ENCODE measurements at places on chromosomes 5 and 9.
A peak's percentile ranks its signal among the peaks of the same experiment; 100 is the strongest.

GRCh38 chr9:120619751-120620655 is 40.0 kb upstream of the CDK5RAP2 start:
- peak; percentile 51 for DNase-seq

GRCh38 chr9:14343261-14344031 is 29.5 kb upstream of the NFIB start:
- DNase-seq = peak; percentile 28

DNA sequence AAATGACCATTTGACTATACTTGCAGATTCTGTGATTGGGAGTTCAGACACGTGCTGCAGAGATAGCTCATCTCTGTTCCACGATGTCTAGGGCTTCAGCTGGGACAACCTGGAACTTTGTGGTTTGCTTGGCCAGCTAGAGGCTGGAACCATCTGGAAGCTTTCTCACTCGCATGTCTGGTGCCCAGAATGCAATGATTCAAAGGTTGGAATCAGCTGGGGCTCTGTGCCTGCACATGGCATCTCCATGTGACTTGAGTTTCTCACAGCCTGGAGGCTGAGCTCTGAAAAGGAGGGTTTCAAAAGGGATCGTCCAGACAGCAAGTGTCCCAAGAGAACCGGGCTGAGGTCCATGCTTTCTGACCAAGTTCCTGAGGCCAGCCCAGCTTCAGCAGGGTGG is 465.2 kb downstream of the GADD45G start:
- DNase-seq = no peak

DNA sequence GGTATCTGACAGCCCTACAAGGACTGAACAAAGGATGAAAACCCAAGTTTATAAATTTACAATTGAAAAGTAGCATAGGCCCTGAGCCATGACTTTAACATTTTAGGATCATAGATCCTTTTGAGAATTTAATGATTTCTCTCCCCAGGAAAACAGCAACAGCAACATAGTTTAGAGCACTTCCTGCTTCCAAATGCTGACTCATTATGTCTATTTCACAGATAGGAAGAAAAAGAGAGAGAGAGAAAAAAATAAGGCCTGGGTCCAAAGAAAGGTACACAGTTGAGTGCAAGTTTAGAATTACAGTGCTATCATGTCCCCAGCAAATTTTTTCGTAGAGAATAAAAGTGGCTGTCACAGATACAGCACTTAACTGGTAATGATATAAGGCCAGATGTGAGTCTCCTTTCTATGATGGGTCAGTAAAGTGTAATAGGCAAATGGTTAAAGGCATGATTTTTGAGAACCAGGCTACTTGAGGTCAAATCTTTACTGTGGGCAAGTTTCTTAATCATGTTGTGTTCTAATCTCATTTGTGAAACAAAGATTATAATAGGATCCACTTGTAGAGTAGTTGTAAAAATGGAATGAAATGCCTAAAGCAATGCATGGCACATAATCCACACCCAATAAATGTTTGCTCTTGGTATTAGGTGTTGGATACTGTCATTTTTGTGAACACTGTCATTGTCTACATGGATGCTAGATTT is 12.3 kb upstream of the PPP2R2B start:
- no peak for DNase-seq

GRCh38 chr9:127825319-127826051 is 22.8 kb downstream of the FPGS start:
- DNase-seq = peak; percentile 13

DNA sequence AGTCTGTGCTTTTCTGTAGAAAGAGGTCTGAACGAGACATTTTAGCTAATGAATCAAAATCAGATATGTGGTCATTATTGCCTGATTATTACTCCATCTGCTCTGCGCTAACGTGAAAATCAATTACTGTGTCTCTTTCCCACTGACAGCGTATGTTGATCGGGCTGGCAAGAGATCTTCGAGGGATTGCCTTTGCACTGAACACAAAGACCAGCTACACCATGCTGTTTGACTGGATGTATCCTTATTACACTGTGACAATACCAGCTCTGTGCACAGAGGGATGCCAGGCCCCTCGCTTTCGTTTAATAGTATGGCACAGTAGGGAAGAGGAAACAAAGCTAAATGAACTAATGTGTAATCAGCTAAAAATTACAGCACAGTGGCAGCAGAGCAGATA is 103.7 kb upstream of the TLX3 start:
- DNase-seq = no peak

- no peak for DNase-seq
These were observed 42.5 kb upstream of the EXOC3 start for GRCh38 chr5:400282-401145.

- DNase-seq = no peak
These were observed 118.4 kb downstream of the ZNF608 start for GRCh38 chr5:124627815-124628595.

GRCh38 chr5:18720002-18720401 is 1085.7 kb downstream of the TAF11L14 start:
- DNase-seq = no peak

GRCh38 chr5:31611002-31611401 is 27.9 kb upstream of the PDZD2 start:
- no peak for DNase-seq

DNA sequence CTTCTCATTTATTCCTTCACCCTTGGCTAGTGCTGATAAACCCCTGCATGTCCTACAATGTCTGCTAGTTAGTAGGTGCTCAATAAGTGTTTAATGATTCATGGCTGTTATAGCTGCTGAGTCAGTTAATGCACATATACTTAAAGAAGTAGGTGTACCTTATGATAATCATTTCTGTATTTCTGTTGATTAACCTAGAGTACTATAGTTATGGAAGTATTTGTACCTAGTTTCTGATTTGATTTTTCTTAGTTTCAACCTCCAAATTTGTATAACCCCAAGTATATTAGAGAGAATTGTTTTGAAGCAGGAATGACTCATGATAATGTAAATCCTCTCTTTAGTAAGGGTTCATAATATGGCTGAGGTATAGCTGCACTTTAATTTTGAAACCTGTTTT is 8.9 kb downstream of the SMAD5 start:
- no peak for DNase-seq

GRCh38 chr5:53256746-53257145 is 147.2 kb upstream of the MOCS2 start:
- DNase-seq = no peak

DNA sequence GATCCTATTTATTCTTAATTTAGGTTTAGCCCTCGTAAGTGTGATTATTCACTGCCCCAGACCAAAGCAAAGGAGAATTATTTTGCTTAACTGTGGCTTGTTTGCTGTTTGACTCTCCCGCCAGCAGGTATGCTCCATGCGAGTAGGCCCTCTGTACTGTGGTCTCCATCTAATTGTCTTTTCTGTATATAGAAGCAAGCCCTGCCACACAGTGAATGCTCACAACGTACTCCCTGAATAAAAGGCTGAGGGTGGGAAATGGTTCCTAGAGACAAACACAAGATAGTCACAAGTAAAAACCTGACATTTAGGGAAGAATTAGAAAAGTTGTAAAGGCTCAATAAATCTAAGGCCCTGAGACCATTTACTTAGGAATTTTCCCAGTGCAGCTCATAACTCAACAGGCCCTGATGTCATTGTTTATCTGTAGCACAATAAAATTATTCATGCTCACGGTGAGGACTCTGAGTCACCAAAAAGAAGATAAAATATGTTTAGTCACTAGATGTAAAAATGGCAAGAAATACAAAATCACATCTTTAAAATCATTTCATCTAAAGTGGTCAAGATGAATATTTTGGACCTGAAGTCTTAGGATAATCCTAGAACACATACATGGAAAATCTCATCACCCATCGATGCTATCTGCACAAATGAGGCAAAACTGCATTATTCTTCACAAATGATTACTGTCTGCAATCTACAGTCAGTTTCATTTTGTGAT is 473.2 kb downstream of the ENC1 start:
- DNase-seq = no peak

DNA sequence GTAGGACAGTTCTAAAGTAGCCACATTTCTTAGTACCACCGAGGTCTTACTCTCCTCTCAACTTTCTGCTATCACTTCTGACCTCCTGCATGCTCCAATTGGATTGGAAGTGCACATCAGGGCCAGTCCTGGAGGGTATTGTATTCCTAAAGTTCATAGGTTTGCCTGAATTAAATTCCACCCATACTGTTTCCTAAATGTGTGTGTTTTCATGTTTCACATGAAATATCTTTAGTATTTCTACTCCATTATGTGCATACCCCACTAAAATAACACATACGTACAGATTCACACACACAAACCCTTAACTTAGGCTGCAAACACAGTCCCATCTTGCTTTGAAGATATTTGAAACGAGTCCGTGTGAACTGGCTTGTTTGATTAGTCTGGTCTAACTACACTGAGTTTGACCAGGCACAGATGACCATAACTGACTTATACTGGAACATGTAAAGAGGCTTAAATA is 24.8 kb downstream of the ALDH1A1 start:
- DNase-seq = no peak

- DNase-seq = no peak
These were observed 145.4 kb downstream of the SPATA31D1 start for GRCh38 chr9:82134010-82134409.

DNA sequence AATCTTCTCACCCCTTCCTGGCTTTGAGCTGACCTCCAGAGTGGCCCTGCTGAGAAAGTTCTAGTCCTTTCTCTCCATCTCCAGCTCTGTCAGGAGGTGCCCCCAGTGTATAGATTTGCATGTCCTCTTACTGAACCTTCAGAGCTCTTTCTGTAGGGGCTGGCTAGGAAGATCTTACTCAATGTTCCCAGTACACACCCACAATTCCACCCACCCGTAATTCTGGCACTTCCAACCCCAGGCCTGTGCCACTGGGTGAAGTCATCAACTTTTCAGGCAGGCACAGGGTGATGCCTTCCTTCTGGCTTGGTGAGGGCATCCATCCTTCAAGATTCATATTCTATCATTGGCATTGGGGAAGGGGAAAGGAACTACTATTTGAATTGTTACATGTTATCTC is 75.9 kb downstream of the ACER2 start:
- DNase-seq = no peak

- DNase-seq = no peak
These were observed 396.3 kb downstream of the KDM4C start for GRCh38 chr9:7154003-7154619.

- DNase-seq = peak; percentile 15
These were observed 25.3 kb upstream of the PPP1R2B start for GRCh38 chr5:156824800-156825199.

DNA sequence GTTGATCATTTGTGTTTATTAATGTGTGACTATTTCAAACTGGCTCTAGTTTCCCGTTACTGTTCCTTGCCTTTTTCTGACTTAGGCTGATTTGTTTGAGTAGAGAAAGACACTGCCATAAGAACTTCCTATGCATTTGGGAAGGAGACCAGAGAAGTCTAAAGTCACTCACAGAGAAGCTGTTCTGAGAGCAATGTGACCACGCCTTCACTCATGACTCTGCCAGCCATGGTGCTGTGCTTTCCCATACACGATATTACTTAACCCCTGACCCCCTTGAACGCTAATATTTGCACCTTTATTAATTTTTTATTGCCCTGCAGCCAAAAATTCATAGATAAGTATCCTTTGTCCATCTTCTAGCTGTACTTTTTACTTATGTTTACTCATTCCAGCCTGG is 20.9 kb downstream of the SLC28A3 start:
- DNase-seq = no peak

DNA sequence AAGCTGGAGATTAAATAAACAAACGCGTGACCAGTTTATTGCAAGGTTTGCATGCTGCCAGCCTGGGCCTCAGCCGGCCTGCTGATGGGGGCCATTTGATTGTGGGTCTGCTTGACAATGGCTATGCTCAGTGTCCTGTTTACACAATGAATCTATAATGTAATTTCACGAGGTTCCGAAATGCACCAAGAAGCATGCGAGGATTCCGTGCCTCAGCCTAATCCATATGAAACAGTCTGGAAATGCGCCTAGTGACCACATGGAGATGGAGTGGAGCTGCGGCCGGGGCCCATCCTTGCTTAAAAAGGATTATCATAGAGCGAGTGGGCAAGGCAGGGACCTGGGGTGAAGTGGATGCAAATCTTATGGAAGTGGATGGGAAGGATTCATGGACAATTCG is 382.4 kb downstream of the CDK5RAP2 start:
- DNase-seq = peak; percentile 8

DNA sequence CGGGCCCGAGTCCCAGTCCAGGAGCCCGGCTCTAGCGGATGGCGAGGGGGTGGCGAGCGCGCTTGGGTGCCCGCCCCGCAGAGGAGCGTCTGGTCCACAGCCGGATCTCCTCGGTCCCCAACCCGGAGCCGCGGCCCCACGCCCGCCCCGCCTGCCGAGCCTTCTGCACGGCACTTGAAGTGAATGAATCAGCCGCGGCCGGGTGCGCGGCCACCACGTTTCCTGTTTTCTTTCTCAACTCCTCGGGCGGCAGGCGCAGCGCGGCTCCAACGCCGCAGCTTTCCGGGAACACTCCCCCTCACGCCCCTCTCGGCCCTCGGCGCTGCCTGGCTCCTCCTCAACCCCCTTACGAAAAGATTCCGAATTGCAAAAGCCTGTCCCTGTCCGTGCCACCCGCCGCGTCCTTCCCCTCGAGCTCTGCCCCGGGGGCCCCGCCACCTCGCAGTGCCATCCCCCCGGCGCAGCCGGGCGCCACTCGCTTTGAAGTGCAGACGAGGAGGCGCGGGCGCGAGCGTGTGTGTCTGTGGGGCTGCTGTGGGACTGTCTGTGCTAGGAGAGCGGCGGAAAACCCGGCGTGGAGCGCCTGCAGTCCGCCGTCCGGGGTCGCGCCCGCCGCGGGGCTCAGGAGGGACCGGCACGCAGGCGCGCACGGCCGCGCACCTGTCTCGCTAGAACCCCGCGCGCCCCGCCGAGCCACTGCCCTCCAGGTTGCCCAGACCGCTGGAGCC is 456.6 kb downstream of the RAB3C start:
- peak; percentile 59 for DNase-seq

DNA sequence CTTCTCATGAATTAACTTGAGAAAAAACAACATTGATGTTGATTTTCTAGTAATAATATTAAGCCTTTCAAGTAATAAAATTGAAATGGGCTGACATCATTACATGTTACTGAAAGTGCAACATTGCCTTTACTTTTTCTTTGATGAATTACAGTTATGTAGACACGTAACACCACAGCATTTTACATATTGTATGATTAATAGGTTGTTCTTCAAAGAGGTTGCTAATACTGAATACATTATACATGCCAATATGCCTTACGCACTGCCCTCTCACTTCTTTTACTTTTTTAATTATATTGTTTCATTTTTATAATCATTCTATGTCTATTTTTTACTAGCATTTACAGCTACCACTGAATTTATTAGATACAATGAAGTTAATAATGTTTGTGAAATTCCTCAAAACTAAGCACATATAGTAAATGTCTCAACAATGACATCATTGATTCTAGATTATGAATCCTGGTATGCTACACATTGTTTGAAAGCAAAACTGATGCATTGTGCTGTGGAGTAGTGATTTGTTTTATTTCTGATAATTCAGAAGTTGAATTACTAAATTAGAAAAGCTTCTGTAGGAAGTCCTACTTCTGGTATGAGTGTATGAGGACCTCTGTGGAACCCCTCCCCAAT is 464.4 kb upstream of the IZUMO3 start:
- no peak for DNase-seq

GRCh38 chr5:80194468-80194867 is 61.4 kb downstream of the SERINC5 start:
- DNase-seq = no peak

- DNase-seq = no peak
These were observed 18.2 kb downstream of the GFPT2 start for GRCh38 chr5:180334751-180335613.

All from NCI-H345 (cell line).